Activated B cell treated with CpG ODN at 0.5 μM for 24 hours (primary cell): ENCODE measurements at places on chromosomes 2 and 18. TPM values are rescaled to one million over a fixed set of nuclear protein-coding genes. Genes with fewer than 3 reads are reported as not detected.

Gene XIRP2
- total RNA-seq, result not detected in 2 replicates

Gene CXCR1
- not detected in 2 replicates for total RNA-seq

Gene SP5
- total RNA-seq, result not detected in 2 replicates

Gene CNGA3
- not detected in 2 replicates for total RNA-seq

Gene SKOR2
- total RNA-seq, result not detected in 2 replicates

Gene LRP2
- total RNA-seq, result not detected in 2 replicates

Gene TUBA3D
- not detected in 2 replicates for total RNA-seq

Gene APCDD1
- total RNA-seq, result 0.15 and 0.38 TPM in 2 replicates

Gene SCN2A
- 0.16 TPM in 1 of 2 replicates, not detected in the other for total RNA-seq

Gene MRPS9
- 26.5 and 29.1 TPM in 2 replicates for total RNA-seq

Gene TXNL4A
- total RNA-seq, result 94.7 and 96.9 TPM in 2 replicates

Gene CCDC148
- not detected in 2 replicates for total RNA-seq

Gene POTEC
- not detected in 2 replicates for total RNA-seq

GRCh38 chr18:45478889-45479288 is 136.4 kb upstream of the SLC14A2 start:
- H3K27ac ChIP-seq, result no peak overlapping the region
- no peak overlapping the region for H3K4me3 ChIP-seq
- peaks cover 28% of the 10 kb centered on the region for H3K27me3 ChIP-seq
- DNase-seq, result no peak
- no peaks in the 10 kb centered on the region for H3K4me1 ChIP-seq

DNA sequence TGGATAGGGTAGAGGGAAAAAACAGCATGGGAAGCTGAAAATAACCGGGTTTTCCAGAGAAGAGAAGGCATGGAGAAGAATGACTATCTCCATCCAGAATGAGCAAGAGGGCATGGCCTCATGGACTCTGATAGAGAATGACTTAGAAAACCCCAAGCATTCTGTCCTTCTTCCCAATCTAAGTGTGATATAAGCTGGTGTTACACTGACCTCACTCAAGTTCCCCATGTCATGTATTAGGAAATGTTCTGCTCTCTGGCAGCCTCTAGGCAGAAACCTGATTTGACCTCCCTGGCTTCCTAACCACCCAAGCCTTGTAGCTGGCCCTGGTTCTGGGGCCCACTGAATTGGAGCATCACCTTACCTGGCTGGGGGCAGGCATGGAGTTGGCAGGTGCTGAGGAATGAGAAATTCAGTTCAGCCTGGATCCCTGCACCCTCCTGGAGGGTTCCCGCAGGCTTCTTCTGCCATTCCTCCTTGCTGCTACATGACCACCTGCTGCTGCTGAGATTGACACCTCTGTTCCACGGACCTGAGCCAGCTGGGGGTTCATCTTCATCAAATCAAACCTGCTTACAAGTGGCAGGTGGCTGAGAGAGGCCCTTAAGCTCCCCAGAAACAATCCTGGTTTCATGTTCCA is 5.2 kb upstream of the SIGLEC15 start:
- peaks cover 9% of the 10 kb centered on the region for H3K4me1 ChIP-seq
- no peak overlapping the region for H3K4me3 ChIP-seq
- H3K36me3 ChIP-seq, result no peaks in the 10 kb centered on the region
- peaks cover 41% of the 10 kb centered on the region for H3K27me3 ChIP-seq
- H3K27ac ChIP-seq, result no peak overlapping the region
- DNase-seq, result no peak

DNA sequence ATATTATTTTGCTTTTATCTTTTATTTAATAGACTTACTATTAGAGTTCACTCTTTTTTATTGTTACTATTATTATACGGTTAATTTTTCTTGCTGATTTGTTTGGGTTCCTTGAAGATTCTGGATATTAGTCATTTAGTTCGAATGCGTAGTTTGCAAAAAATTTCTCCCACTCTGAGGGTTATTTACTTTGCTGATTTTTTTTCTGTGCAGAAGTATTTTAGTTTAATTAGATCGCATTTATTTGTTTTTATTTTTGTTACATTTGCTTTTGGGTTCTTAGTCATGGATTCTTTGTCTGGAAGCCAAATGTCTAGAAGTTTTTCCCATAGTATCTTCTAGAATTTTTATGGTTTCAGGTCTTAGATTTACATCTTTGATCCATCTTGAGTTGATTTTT is 585.2 kb downstream of the CPS1 start:
- DNase-seq, result no peak

DNA sequence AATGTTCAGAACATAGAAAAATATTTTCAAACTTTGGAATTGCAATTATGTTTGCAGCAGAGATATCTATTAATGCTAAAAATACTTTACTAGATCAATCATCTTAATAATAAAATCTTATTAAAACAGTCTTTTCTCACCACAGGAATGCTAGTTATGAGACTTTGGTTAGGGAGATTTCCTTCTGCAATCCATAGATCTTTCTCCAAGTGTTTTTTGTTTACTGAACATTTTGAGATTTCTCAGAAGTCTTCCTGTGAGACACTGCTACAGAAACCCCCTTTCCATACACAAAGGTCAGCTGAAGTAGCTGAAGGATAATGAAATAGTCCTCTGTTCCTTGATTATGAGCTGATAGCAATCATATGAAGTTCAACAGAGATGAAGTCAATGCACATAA is 59.4 kb upstream of the RAPH1 start:
- no peak for DNase-seq
- no peak overlapping the region for H3K27ac ChIP-seq
- H3K27me3 ChIP-seq, result peaks cover 61% of the 10 kb centered on the region
- peaks cover 12% of the 10 kb centered on the region for H3K4me1 ChIP-seq
- no peak overlapping the region for H3K4me3 ChIP-seq

- peaks cover 2% of the 10 kb centered on the region for H3K4me1 ChIP-seq
- H3K36me3 ChIP-seq, result peaks cover 59% of the 10 kb centered on the region
- no peaks in the 10 kb centered on the region for H3K27me3 ChIP-seq
- no peak for DNase-seq
- no peak overlapping the region for H3K4me3 ChIP-seq
These were observed 28.1 kb upstream of the HTR2B start for GRCh38 chr2:231152800-231153557.

DNA sequence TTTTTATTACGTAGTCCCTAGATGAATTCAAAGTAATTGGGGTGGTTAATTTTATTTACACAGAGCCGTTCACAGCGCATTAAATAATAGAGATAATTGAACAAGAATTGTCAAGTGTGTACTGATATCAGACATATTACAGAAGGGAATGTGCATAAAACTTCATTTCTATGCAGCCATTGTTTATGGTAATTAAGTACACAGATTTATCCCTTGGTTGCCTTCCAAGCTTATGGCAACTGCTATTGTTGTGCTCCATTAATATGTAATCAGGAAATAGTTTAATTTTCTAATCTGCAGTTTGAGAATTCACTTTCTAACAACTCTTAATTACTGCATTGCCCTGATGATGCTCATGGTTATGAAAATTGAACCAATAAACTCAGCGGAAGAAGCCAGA is 47.3 kb upstream of the OTX1 start:
- H3K36me3 ChIP-seq, result peaks cover 30% of the 10 kb centered on the region
- H3K4me1 ChIP-seq, result no peaks in the 10 kb centered on the region
- no peak overlapping the region for H3K27ac ChIP-seq
- H3K4me3 ChIP-seq, result no peak overlapping the region
- no peak for DNase-seq

DNA sequence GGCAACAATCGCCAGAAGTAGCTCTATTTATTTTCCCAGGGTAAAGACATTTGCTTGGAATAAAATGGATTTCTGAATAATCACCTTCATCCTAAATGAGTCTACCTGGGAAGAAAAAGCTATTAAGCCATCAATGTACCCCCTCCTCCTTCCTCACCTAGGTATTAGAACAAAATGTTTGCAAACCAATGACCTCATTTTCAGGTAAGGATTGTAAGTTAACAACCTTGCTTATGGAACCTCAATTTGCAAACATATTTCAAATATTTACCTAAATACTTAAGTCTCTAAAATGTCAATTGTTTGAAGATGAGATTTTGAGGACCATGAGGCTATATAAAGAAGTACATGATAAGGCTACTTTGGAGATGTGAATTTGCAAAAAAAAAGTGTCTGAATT is 43.9 kb downstream of the CAVIN2 start:
- peaks cover 4% of the 10 kb centered on the region for H3K27me3 ChIP-seq
- H3K4me3 ChIP-seq, result no peak overlapping the region
- no peak overlapping the region for H3K27ac ChIP-seq
- no peak for DNase-seq
- no peaks in the 10 kb centered on the region for H3K36me3 ChIP-seq
- H3K4me1 ChIP-seq, result no peaks in the 10 kb centered on the region

DNA sequence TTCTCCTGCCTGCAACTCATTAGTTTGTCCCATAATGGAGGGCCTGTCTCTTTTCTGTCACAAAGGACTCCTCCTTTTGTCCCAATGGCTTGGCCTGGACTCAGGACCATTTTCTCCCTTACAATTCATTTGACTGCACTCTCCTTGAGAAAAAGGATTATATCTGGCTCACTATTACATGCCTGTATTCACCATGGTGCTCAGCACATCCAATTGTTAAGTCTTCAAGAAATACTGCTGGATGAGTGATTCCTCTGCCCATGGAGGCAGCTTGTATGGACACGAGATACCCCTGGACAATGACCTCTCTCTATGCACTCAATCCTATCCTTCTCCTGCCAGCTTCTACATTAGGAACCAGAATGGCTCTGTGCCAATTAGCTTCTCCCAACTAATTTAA is 47.0 kb downstream of the CHST9 start:
- no peaks in the 10 kb centered on the region for H3K36me3 ChIP-seq
- H3K4me1 ChIP-seq, result no peaks in the 10 kb centered on the region

DNA sequence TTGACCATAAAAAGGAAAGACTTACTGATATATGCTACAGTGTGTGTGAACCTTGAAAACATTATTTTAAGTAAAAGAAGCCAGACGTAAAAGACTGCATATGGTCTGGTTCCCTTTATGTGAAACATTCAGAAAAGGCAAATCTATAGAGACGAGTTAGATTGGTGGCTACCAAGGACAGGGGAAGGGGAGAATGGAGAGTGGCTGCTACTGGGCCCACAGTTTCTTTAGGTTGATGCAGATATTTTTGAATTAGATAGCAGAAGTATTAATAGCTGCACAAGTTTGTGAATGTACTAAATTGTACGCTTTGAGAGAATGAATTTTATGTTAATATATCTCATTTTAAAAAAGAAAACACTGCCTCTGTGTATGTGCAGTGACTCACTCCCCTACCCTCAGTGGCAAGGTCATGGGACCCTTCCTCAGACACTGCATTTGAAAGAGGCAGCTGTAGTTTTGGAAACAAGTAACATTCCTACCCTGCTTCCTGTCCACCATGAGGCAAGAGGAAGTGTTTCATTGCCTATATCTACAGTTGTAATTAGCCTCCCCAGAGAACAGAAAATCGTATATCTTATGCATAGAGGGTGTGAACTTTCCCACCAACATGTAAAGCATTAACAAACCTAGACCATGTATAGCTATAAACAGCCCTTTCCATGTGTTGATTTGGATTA is 29.8 kb upstream of the ARMC9 start:
- H3K4me3 ChIP-seq, result no peak overlapping the region
- DNase-seq, result no peak
- H3K27me3 ChIP-seq, result no peaks in the 10 kb centered on the region
- no peak overlapping the region for H3K27ac ChIP-seq
- no peaks in the 10 kb centered on the region for H3K4me1 ChIP-seq

- DNase-seq, result no peak
- no peaks in the 10 kb centered on the region for H3K36me3 ChIP-seq
- no peak overlapping the region for H3K27ac ChIP-seq
- H3K4me1 ChIP-seq, result no peaks in the 10 kb centered on the region
- no peak overlapping the region for H3K4me3 ChIP-seq
These were observed 154.6 kb upstream of the CDH2 start for GRCh38 chr18:28331551-28331950.

GRCh38 chr18:62334120-62334519 is 9.0 kb downstream of the TNFRSF11A start:
- no peak overlapping the region for H3K27ac ChIP-seq

- H3K4me1 ChIP-seq, result no peaks in the 10 kb centered on the region
- peaks cover 5% of the 10 kb centered on the region for H3K27me3 ChIP-seq
- no peak overlapping the region for H3K4me3 ChIP-seq
- no peak overlapping the region for H3K27ac ChIP-seq
- DNase-seq, result no peak
These were observed 173.6 kb upstream of the RAB6C start for GRCh38 chr2:129805899-129806298.

DNA sequence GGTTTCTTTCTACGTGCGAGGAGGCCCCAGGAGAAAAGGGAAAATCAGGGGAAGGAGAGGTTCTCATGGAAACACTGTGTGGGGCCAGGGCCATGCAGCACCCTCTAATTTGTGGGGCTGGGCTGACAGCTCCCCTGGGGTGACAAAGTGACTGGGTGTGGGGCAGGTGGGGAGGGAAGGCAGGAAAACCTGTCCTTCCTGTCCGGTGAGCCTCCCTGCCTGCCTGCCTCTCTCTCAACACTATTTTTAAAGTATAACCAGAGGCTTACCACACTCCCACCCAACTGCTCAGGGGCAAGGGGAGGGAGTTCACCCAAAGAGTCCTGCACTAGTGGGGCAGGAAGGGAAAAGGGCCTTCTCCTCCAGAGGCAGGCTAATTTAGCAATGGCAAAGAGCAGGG is 10.5 kb upstream of the EPAS1 start:
- DNase-seq, result no peak
- no peaks in the 10 kb centered on the region for H3K4me1 ChIP-seq
- no peaks in the 10 kb centered on the region for H3K36me3 ChIP-seq
- no peak overlapping the region for H3K27ac ChIP-seq
- no peak overlapping the region for H3K4me3 ChIP-seq

GRCh38 chr2:74003494-74004211 is 18.9 kb downstream of the TET3 start:
- H3K27me3 ChIP-seq, result no peaks in the 10 kb centered on the region
- H3K4me1 ChIP-seq, result peaks cover 70% of the 10 kb centered on the region
- no peak for DNase-seq
- peaks cover 45% of the 10 kb centered on the region for H3K36me3 ChIP-seq
- H3K4me3 ChIP-seq, result peak overlapping the region; percentile 32

GRCh38 chr2:1816414-1816911 is 72.1 kb upstream of the PXDN start:
- H3K36me3 ChIP-seq, result no peaks in the 10 kb centered on the region
- no peak overlapping the region for H3K27ac ChIP-seq
- no peak for DNase-seq

DNA sequence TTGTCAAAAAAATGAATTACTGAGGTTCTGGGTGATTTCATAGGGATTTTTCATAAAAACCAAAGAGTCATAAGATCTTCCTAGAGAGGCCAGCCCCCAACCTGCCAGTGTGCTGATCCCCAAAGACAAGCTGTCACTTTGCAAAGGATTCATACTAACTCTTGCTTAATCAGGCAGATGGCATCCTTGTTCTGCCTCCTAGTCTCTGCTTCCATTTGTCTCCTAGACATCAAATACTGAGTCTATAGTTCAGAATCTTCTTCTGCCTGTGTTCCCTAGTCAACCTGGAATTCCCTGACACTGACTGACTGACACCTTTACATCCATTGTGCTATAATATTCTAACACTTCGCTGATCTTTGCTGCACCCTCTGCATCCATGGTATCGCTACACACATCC is 84.9 kb downstream of the SLC8A1 start:
- no peak for DNase-seq
- H3K4me1 ChIP-seq, result peaks cover 16% of the 10 kb centered on the region

GRCh38 chr2:118242216-118242615 is 153.9 kb downstream of the INSIG2 start:
- no peaks in the 10 kb centered on the region for H3K36me3 ChIP-seq
- no peak overlapping the region for H3K4me3 ChIP-seq
- no peak overlapping the region for H3K27ac ChIP-seq
